ENCODE measurements at places on chromosomes 1 and 21. TPM values are rescaled to one million over a fixed set of nuclear protein-coding genes. Genes with fewer than 3 reads are reported as not detected.

Gene LIN28A
- total RNA-seq: not detected

Gene S100A12
- not detected for total RNA-seq

Gene UBR4
- total RNA-seq: 110 TPM

Gene TUFT1
- total RNA-seq: 2.0 TPM

Gene ST6GALNAC5
- total RNA-seq: not detected

Gene ARHGAP29
- total RNA-seq: not detected

Gene CDK11A
- total RNA-seq: 68.8 TPM

Gene TBX15
- total RNA-seq: not detected

Gene MATN1
- total RNA-seq: 0.59 TPM

Gene AHCYL1
- 59.9 TPM for total RNA-seq

Gene RNF223
- not detected for total RNA-seq

Gene TOE1
- total RNA-seq: 48.9 TPM

Measured in CD8-positive, alpha-beta memory T cell (primary cell).